ENCODE measurements at places on chromosomes 11 and 22.

DNA sequence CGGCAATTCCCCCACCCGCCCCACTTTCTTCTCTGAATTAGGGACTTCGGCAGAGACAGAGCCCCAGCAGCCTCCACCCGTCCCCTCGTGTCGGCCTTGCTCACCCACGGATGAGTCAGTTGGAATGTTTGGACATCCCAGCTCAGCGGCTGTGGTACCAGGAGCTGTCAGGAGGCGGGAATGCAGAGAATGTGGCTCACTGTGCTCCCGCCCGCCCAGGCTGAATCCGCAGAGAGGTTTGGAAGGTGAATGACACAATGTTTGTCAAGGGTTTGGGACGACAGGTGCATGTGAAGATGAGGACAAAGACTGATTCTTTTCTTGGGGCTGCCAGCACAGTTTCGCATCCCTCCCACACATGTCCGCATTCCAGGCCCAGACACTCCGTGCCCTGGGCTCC is 39.6 kb downstream of the LIF start:
- no peak for DNase-seq

- DNase-seq = no peak
Measured at GRCh38 chr11:74533421-74533820, 39.9 kb upstream of the LIPT2 start.

- DNase-seq = no peak
Measured at GRCh38 chr11:64070314-64070681, 34.6 kb downstream of the FLRT1 start.

DNA sequence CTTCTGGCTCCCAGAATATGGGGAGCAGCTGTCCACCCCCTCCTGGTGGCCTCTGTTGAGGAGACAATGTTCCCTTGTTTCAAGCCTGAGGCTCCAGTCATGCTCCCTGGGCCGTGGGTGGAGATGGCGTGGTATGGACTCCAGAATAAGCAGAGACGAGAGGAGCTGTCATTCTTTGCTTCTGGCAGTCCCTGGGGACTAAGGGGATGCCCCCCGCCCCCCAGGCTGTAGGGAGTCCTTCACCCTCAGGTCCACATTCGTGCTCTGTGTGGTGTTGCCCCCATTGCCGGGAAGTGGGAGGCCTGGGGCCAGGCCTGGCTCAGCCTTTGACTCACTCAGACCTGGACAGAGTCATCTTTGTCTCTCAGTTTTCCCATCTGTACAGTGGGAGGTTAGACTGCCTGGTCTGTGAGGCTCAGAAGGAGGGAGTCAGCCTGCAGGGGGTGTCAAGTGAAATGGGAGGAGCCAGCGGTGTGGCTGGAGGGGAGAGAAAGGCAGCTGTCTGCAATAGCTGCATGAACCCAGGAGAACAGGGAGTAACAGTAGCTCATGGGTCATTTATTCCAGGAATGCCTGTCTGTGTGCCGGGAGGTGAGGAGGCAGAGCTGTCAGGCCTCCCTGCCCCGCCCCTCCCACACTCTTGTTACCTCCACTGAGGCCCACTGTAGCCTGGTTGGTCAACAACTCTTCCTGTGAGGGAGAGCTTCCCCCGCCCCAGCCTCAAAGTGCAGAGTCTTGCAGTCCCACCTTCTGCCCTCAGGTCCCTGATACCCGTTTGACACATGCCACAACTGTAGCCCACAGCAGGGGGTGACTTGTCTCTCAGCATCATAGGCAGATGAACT is 6.3 kb downstream of the ARHGEF17 start:
- DNase-seq = no peak

- DNase-seq = no peak
Measured at GRCh38 chr22:39237318-39238100, 7.3 kb downstream of the PDGFB start.

DNA sequence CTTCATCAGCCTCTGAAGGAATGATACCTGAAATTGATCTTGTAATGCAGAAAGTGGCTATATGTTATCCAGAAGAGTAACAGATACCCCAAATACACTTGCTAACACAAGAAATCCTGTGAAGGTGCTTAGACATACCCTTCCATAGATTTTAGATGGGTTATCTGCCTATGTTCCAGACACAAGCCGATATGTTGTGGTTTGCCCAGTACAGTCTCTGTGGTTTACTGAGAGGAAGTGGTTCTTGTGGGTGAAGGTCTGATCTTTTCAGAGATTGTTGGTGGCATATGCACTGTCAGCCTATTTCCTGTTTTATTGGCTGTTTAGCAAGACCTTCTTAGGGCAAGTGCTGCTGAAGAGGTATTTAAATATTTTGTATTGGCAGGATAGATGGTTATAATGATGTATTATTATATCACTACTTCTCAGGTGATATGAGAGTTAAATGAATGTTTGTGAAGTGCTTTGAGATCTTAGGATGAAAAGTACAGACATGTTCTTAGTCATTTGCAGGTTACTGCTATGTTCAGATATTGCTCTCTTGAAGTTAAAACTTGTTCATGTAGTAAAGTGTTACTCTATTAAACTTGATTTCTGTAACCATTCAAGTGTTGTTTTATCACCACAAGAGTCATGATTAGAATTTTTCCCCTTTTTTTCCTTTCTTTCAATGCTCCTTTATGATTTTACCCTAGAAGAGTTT is 8.2 kb downstream of the ARHGEF12 start:
- peak; percentile 73 for DNase-seq

DNA sequence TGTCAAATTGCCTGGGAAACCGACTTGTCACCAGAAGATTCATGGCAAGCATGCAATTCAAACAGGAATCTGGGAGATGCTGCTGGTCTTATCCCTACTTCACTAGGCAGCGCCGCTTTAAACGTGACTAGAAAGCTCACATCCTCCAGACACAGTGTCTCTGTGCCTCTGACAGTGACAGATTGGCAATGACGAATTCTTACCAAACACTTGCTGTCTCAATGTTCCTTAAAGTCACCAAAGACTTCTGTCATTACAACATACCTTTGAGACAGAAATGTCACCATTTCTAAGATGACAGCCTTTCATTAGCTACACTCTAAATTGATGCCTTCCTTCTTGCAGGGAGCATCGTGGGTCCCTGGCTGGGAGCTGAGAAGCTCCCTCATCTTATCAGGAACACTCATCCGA is 197.8 kb downstream of the CWF19L2 start:
- DNase-seq = no peak

GRCh38 chr11:29634744-29635143 is 382.1 kb downstream of the KCNA4 start:
- no peak for DNase-seq

GRCh38 chr11:3008746-3009336 is 16.7 kb upstream of the NAP1L4 start:
- DNase-seq = no peak

DNA sequence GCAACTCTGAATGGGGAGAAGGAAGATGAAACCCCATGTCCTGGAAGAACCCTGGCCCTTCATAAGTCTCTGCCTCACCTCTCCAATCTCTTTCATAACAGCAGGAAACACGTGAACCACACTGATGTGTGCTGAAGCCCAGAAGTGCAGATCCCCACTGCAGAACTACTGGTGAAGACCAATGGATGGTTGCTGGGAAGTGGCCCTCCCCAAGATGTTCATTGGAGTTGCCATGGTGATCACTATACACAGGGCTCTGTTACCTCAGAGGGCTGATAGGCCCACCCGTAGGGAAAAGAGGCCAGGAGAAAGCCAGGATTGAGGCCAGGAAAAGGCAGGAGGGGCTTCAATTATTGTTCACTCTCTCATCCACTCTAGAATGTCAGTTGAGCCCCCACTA is 11.6 kb downstream of the TST start:
- DNase-seq = no peak

- DNase-seq = no peak
Measured at GRCh38 chr22:49503896-49504521, 323.7 kb downstream of the BRD1 start.
